ENCODE measurements at places on chromosomes 16 and 17.

- no peak for DNase-seq
Observed at GRCh38 chr16:12235110-12235509, 258.6 kb downstream of the SNX29 start.

DNA sequence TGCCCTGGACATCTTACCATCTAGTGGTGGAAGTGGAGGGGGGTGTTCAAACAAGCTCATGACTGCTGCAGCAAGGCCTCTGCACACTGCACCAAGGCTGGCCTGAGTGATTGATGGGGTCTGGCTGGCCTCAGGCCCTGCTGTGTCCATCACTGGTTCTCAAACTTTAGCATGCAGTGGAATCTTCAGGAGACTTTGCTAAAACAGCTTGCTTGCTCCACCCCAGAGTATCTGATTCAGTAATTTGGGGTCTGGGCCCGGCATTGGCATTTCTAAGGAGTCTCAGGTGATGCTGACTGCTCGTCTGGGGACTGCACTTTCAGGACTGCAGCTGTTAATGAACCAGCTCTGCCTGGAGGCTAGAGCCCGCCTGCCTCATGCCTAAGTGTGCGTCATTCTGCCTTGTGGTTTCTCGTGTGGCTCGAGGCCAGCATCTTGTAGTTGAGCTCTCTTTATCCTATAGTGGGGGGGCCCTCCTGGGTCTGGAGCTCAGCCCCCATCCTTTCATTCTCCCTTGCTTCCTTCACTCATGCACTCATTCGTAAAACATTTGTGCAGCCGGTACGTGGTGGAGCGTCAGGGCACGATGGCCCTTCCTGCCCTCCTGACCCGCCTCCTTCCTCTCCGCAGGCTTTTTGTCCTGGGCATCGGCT, 4.1 kb downstream of the MGAT5B start:
- DNase-seq, result no peak

DNA sequence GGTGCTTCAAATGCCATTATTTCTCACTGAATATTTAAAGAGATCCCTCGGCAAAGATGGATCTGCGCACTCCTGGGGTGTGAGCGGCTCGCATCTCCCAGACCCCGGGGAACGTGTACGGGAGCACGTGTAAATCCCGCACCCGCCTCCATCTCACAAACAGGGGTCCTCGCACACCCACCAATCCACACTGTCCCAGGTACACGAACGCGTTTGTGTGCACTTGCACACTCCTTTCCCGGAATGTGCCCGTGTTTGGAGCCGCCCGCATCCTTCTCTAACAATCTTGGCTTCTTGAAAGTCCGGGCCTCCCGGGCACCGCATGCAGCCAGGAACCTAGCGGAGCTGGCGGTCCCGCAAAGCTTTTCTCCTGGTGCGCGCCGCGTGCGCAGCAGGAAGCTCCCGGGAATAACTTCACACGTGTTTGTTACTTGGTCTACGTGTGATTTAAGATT, 2.5 kb upstream of the SALL1 start:
- no peak for DNase-seq

- DNase-seq, result no peak
Observed at GRCh38 chr16:2530629-2531318, 434 bp downstream of the CEMP1 start.

DNA sequence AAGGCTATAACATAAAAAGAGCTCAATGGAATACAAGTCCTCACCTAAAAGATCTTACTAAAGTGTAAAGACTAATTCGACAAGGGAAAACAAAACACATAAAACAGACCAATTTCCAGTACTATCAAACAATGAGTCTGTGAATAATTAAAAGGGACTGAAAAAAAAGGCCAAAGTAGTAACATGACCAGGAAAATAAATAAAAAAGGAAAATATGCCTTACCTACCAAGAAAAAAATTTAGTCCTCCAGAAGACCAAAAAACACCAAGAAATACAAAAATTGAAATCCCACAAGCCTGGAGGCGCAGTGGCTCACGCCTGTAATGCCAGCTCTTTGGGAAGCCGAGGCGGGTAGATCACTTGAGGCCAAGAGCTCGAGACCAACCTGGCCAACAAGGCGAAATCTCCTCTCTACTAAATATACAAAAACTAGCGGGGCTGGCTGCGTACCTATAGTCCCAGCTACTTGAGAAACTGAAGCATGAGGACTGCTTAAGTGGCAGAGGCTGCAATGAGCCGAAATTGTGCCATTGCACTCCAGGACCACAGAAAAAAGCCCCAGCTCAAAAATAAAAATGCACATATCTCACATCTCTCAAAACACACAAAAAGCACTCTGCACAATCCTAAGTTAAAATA, 60.8 kb downstream of the TEX14 start:
- DNase-seq, result peak; percentile 7

- DNase-seq, result no peak
Observed at GRCh38 chr16:54446639-54447038, 160.1 kb upstream of the IRX3 start.

DNA sequence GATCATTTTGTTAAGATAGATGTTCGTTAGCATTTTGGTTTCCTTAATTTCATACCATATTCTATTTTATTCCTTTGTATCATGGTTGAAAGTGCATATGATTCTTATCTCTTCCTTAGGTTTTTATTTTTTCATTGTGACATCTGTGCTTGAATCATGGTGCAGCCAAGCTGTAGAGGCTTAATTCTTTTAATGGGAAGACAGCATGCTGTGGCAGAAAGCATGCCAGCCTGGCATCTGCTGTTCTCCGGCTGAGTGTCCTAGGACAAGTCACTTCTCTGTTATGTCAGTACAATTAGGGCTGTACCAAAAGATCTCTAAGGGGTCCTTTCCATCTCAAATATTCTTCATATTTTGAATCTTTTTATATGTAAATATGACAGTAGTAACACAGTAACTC, 68.5 kb upstream of the PMFBP1 start:
- no peak for DNase-seq

DNA sequence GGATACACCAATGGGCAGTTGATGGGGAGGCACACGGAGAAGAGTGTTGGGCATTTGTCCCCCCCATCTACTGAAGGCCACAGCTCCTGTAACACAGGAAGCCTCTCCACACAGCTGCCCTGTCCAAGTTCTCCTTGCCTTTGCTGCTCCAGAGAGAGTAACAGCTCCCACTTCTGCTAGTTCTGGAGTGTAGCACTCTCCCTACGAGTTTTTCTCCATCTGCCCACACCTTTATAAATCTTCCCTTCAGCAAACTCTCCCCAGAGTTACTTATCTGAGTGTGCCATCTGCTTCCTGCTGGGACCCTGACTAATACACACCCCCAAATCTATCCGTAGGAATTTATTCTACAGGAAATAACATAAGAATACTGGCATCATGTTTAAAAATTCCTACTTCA, 42.6 kb upstream of the ERN1 start:
- DNase-seq, result no peak

GRCh38 chr16:1283996-1284616, 25.3 kb upstream of the UBE2I start:
- DNase-seq, result no peak

- no peak for DNase-seq
Observed at GRCh38 chr16:46582313-46582712, 38.9 kb downstream of the SHCBP1 start.
